ENCODE measurements at places on chromosomes 1 and 21. TPM values are rescaled to one million over a fixed set of nuclear protein-coding genes. Genes with fewer than 3 reads are reported as not detected.

GRCh38 chr21:46552865-46553379, 52.0 kb downstream of the S100B start:
- no peak for DNase-seq

GRCh38 chr1:224678168-224678567, 62.1 kb downstream of the CNIH3 start:
- no peak for DNase-seq

- no peak for DNase-seq
Observed at GRCh38 chr1:230050973-230051735, 15.9 kb upstream of the GALNT2 start.

DNA sequence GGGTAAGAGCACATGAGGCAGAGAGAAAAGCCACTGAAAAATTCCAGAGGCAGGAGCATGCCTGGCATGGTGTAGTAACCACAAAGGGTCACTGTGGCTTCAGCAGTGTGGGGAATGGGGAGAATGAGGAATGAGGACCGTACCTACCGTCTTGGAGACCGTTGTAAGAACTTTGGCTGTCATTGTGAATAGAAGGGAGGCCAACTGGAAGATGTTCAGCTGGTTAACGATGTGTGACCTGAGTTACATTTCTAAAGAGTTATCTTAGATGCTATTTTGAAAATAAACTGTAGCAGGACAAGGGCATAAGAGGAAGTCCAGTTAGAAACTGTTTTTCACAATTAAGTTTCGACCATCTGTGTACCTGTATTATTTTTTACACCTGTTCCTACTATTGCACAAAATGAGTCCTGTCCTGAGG, 365.5 kb upstream of the SGIP1 start:
- DNase-seq, result no peak

GRCh38 chr1:25568090-25568833, 24.9 kb downstream of the LDLRAP1 start:
- DNase-seq, result peak; percentile 85

DNA sequence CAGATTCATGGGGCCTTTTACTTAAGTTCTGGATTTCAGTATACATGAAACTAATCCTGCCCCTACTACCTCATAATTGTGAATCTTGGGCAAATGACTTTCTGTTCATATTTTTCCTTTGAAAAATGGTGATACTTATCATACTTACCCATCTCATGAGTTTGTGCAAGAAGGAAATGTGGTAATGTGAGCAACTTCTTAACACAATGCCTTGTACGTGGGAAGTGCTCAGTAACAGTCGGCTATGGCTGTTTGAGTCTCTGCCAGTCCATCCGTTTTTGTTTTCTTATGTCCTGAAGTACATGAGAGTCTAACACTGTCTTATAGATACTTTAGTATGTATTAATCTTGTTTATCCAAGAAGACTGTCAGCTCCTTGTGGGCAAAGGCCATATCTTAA, 86.5 kb downstream of the PATJ start:
- no peak for DNase-seq

Gene ATP1A4
- not detected for total RNA-seq

Gene KCNJ15
- under 0.01 TPM for total RNA-seq

Gene RYR2
- total RNA-seq, result not detected

Gene OXCT2
- total RNA-seq, result 1.7 TPM

Gene C8B
- not detected for total RNA-seq

Gene PLA2G2D
- total RNA-seq, result not detected

Gene SPSB1
- total RNA-seq, result 48.6 TPM

Gene LCE5A
- not detected for total RNA-seq

Gene PBXIP1
- 52.2 TPM for total RNA-seq

Gene DLGAP3
- under 0.01 TPM for total RNA-seq

Gene SPRR5
- total RNA-seq, result not detected
